ENCODE measurements at places on chromosomes 7 and 10. TPM values are rescaled to one million over a fixed set of nuclear protein-coding genes. Genes with fewer than 3 reads are reported as not detected.

DNA sequence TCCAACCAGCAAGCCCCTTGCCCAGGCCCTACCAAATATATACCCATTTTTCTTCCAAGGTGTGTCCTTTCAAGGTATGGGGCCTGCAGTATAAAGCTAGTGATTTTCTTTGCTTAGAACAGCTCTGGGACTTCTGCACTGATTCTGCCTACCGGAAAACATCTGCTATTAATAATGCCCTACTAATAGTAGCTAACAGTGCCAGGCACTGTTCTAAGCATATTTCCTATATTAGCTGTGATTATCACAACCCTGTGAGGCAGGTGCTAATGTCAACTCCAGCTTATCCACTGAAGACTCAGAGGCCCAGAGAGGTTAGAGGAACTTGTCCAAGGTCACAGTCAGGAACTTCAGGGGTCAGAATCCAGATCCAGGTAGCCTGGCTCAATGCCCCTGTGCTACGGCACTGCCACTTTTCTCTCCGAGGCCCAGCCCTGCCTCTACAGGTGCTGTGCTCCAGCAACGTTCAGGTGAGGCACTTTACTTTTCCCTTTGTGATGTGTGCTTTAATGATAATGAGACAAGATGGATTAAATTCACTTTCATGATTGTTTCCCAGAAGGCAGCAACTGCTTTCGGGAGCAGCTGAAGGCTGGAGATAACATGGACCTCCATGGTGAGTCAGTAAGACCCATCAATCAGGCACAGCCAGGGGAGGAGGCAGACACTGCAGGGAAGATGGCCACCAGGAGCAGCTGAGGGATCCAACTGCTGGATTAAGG, 26.7 kb downstream of the TAS2R41 start:
- no peak for DNase-seq

MICU1 gene
- 37.1 TPM for total RNA-seq

DNA sequence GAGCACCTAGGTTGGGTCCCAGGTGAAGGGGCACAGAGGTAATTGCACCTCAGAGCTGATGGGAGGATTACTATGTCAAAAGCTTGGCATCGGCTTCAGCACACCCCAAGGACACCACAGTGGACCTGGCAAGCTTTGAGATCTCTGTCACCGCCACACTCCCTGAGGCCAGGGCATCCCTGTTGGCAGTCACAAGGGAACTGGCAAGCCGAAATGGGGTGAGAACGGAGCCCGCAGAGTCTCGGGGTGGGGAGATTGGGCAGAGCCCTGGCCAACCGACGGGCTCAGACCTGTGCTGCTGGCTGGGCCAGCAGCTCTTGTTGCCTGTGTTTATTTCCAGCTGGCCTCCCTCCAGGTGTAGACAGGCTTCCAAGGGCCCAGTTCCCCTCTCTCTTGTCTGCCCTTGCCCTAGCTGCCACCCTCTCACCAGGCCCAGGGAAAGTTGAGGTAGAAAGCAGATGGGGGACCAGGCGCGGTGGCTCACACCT, 2.5 kb downstream of the HSPB1 start:
- DNase-seq, result no peak

VPS37D gene
- total RNA-seq, result 6.3 TPM

DNA sequence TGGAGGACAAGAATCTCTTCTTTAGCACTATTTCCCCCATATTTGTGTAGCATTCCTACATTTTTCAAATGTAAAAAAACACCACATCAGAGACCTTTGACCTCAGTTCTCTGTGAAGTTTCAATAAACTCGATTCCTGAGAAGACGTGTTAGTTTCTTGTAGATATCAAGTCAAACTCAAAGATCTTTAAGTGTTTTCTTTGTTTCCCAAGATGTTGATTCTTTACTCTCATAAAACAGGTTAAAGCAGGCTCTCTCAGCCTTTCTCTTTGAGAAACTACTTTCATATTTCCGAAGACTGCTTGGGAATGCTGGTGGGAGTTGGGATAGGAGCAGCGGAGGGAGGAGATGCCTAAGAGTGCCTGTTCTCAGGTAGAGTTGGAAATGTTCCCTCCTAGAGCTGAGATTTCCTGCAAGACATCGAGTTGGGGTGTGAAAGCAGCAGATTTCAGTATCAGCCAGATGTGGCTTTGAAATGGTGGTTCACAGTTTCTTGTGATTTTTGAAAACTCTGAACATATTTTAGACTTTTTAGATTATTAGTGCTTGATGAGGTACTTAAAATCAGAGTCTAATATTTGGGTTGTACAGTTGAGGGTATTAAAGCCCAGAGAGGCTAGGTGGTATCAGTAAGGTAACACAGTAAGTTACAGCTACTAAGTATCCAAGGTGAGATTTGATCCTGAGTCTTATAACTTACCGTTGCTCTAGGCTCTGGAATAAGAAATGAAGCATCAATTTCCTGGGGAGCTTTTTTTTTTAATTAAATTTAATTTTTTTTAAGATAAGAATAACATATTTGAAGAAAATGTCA, 13.9 kb downstream of the ADK start:
- DNase-seq, result no peak

DNA sequence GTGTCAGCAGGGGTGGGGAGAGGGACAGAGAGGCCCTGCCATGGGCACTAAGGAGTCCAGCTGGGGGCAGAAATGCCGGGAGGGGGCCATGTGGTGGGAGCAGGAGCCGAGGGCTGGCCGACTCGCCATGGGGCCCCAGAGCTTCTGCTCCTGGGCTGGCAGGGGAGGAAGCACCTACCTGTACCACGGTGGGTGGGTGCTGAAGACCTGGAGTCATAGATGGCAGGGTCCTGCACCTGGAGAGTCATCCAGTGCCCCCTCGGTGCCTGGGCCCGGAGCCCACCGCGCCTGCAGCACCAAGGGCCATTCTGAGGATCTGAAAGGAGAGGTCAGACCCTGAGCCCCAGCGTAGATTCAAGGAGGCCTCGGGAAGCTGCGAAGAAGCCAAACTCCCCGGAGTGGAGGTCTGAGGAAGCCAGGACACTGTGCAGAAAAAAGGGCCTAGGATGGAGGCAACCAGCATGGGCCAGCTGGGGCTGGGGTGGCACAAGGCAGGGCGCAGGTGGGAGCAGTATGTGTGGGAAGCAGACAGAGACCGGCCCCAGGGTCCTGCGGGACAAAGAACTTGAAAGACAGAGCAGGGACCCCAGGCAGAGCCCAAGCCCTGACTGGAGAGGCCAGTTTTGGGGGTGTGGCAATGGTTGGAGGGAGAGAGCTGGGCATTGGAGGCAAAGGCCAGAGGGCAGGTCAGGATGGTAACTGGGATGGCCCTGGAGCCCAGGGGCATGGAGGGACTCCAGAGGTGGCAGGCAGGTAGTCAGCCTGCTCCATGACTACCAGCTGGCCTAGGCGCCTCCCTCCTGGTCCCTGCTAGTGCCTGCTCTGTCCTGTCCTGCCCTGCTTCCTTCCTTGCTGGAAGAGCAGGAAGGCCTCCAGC, 26.7 kb upstream of the SMARCD3 start:
- DNase-seq, result no peak

COL26A1 gene
- not detected for total RNA-seq

NPFFR1 gene
- total RNA-seq, result not detected
